ENCODE measurements at places on chromosomes 6 and 20.

GRCh38 chr6:79788756-79789155, 157.6 kb downstream of the SH3BGRL2 start:
- no peak for DNase-seq

DNA sequence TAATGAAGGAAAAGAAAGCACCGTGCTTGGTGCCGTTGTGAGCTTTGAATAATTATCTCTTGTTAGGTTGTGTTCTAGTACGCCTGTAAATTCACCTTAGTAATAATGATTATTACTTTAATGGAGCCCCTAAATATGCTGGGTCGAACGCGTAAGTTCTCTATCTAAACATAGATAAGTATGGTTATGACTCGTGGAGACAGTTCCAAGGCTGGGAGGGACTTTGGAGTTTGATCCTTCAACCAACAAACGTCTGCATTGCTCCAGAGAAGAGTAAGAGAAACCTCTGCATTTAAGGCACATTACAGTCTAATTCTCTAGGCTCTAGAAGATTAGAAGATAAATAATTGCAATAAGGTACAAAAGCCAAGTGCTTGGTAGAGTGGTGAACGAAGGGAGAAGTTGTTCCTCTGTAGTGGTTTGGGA, 514 bp downstream of the ACOT13 start:
- DNase-seq = no peak

- DNase-seq = no peak
Measured at GRCh38 chr6:28980137-28980851, 24.8 kb downstream of the ZNF311 start.

DNA sequence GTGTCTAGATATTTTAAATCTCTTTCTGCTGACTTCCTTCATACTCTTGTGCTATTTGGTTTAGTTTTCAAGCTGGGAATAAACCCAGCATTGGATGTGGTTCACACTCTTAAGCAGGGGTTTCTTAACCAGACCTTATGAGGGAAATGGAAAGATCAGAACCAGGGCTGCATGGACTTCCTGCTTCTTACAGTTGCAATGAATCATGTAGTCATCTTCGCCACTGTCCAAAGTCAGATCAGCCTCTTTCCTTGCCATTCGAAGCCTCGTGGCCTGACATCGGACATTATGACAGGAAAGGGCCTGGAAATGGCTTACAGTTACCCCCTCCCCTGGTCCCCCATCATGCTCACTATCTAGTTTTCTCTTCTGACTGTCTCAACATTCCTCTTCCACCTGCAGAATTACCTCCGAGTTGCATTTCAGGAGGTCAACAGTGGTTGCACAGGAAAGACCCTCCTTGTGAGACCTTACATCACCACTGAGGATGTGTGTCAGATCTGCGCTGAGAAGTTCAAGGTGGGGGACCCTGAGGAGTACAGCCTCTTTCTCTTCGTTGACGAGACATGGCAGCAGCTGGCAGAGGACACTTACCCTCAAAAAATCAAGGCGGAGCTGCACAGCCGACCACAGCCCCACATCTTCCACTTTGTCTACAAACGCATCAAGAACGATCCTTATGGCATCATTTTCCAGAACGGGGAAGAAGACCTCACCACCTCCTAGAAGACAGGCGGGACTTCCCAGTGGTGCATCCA, 16.8 kb upstream of the NAA20 start:
- DNase-seq = no peak

DNA sequence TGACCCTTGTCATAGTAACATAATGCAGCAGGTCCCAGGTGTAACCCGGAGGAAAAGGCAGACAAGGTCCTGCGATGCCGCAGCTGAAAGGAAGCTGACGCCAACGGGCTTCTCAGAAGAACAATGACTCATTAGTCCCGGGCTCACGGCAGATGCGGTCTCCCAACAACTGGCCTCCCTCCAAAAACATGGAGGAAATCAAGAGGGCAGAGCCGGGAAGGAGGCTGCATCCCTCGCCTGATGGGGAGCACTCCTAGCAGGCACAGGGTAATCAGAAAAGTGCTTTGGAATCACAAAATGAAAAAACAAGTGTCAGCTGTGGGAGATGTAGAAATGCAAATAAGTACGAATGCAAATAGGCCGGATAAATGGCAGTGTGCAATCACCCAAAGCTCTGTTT, 165.2 kb upstream of the AGPAT4 start:
- DNase-seq = no peak

- no peak for DNase-seq
Measured at GRCh38 chr6:117592983-117593759, 9.1 kb downstream of the GOPC start.

- no peak for DNase-seq
Measured at GRCh38 chr20:50674138-50674825, 17.1 kb downstream of the RIPOR3 start.

- DNase-seq = no peak
Measured at GRCh38 chr6:25173951-25174474, 105.2 kb upstream of the CARMIL1 start.

DNA sequence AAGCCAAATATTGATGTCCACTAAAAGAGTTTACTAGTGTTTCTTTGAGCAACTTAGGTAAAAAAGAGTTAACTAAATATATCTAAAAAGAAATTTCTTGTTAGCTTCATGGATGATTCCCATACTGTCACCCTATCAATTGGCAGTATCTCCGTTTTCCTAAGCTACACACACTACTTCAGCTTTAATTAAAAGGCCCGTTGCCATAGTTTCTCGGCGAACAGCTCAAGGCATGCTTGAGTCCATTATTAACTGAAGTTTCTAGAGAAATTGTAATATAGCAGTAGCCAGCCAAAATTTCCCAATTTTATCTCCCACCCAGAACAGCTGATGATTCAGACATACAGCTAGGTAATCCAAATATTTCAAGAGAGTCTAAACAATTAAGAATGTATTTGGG, 20.0 kb upstream of the BEND6 start:
- DNase-seq = no peak

DNA sequence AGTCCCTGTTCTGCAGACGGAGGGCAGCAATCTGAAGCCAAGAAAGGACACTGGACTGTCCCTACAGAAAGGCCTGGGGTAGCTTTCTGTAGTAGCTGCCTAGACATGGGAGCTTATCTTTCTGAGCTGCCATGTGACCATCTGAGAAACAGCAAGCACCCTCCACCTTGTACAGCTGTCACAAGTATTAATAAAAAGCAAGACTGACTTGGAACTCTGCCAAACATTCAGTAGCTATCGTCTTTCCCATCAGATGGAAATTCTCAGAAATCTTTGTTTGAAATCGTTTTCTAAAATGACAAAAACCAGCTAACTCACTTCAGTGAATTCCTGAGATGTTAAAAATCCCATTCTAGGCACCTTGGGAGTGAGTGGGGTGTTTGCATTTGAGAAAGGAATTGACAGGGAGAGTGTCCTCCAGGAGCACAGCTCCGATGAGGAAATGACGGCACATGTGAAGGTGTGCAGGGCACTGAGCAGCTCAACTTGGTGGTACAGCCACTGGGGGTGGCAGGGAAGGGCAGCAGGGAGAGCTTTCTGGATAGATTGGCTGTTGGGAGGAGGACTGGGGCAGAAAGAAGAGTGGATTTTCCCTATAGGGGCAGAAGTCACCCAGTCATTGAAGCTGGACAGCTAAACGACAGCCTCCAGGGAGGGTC, 24.5 kb downstream of the ACSS1 start:
- DNase-seq = no peak

DNA sequence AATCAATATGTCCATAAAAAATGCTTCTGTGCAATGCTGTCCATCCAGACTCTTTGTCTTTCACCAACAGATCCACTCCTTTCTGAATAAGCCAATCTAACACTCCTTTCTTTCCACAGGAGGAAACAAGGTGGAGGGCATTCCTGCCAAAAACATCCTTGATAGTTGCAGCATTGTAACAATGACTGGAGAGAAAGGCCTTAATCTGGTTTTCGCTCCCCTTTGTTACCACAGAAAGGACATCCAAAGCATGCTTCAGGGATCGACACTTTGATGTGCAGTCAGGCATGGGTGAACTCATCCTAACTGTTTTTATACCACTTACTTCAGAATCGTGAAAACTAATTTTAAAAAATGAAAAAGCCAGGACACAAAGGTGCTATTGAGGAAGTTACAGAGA, 7.4 kb downstream of the IBTK start:
- DNase-seq = no peak

GRCh38 chr6:136319732-136320131, 30.1 kb upstream of the BCLAF1 start:
- no peak for DNase-seq

DNA sequence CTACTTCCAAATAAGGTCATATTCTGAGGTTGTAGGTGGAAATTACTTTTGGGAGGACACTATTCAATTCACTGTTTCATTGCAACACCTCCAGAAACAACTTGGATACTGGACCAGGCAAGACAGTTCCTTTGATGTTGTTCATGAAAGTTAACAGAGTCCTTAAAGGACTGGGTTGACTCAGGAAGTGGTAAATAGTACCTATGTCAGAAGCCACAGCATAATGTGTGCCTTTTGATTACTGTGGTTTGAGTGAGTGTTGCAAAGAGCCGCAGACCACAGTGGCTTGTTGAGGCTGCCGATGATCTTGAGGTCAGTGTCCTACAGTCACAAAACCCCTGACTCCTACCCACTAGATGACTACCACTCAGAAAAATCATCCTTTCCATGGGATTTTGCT, 10.9 kb downstream of the IL20RA start:
- no peak for DNase-seq

GRCh38 chr20:57384953-57385761, 6.0 kb upstream of the RBM38 start:
- DNase-seq = peak; percentile 77

- peak; percentile 94 for DNase-seq
Measured at GRCh38 chr6:44219053-44219814, 2.5 kb downstream of the MYMX start.

GRCh38 chr6:163775313-163775712, 360.8 kb downstream of the QKI start:
- no peak for DNase-seq

DNA sequence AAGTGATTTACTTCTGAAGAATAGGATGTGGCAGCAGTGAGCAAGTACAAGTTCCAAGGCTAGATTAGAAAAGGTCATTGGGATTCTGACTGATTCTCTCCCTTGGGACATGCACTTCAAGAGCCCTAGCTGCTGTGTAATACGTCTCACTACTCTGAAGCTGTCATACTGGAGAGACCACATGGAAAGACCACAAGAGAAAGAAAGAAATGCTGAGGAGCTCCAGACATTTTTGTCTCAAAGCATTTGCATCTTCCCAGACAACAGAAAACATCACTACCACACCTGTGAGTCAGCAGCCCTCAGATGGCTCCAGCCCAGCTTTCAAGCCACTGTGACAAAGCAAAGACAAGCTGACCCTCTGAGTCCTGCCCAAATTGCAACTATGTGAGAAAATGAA, 20.7 kb downstream of the TENT5A start:
- no peak for DNase-seq

GRCh38 chr6:9315966-9316650, 880.8 kb upstream of the SLC35B3 start:
- no peak for DNase-seq

DNA sequence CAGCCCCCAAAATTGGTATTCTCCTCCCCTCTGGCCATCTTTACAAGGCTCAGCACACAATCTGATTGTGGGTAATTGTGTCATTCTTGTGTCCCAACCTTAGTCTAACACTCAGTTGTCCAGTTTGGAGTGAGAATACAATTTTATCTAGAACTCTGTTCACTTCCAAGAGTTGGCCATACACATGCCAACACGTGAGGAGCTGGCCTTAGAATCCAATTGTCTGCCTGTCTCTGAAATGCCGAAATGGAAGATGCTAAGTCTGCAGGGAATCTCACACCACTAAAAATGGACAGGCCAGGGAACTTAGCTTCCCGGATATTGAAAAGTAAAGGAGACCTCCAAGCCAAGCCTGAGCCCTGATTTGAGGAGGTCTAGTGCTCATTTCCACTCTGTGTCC, 12.3 kb downstream of the FOXA2 start:
- no peak for DNase-seq

- DNase-seq = no peak
Measured at GRCh38 chr6:3958255-3958654, 109.1 kb downstream of the FAM50B start.

DNA sequence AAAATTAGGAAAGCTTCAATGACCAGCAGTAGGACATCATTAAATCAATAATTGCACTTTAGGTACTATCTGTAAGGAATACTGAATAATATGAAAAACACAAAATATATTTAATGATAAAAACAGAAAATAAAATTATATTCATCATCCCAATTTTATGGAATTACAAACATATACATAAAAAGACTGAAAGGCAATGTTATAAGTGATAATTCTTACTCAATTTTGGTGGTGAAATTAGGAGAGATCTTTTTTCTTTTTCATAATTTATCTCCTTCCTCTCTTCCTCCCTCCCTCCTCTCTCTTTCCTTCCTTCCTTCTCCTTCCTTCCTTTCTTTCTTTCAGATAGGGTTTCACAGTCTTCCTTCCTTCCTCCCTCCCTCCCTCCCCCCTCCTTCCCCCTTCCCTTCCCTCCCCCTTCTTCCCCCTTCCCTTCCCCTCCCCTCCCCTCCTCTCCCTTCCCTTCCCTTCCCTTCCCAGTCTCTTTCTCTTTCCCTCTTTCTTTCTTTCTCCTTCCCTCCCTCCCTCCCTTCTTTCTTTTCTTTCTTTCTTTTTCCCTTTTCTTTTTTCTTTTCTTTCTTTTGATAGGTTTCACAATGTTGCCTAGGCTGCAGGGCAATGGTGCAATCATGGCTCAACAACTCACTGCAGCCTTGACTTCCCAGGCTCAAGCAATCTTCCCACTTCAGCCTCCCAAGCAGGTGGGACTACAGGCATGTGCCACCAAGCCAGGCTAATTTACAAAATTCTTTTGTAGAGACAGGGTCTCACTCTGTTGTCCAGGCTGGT, 36.8 kb downstream of the RSPH3 start:
- no peak for DNase-seq

DNA sequence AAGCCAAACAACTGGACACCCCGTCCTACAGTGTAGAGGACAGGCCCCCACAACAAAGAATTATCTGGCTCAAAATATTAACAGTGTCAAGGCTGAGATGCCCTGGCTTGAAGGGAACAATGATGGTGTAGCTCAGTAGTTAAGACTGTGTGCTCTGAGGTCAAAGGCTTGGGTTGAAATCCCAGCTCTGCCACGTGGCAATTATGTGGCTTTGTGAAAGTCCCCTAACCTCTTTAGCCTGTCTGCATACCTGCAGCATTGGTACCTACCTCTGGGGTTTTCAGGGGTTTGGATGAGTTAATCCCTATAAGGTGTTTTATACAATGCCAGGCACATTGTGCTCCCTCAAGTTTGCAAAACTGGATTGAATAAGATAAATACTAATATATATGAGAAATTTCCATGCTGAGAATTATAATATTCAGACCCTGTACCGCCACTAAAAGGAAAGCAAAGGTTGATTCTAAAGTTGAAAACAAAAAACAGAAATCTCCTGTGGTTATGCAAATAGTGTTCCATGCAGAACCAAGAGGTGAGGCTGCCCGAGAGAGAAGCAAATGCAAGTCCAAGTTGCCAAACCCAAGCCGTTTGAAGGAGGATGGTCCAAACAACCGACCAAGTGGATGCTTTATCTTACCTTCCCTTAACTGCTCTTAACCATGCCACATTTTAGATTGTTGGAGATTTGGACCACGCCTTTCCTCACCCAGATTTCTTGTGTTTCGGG, 199.8 kb downstream of the NFATC2 start:
- DNase-seq = no peak

- no peak for DNase-seq
Measured at GRCh38 chr20:36569847-36570429, 3.5 kb upstream of the TGIF2 start.

GRCh38 chr6:122438975-122439374, 32.6 kb downstream of the SERINC1 start:
- no peak for DNase-seq

Data from mesenteric fat pad (tissue), 1 donor.